Pulmonary artery endothelial cell (primary cell): ENCODE measurements at places on chromosomes 1 and 21. TPM values are rescaled to one million over a fixed set of nuclear protein-coding genes. Genes with fewer than 3 reads are reported as not detected.

The CD2 gene
- total RNA-seq, result not detected in 2 replicates

The PYHIN1 gene
- total RNA-seq, result not detected in 2 replicates

- no peak for DNase-seq
Measured at GRCh38 chr21:28089599-28090441, 902.9 kb downstream of the LTN1 start.

GRCh38 chr1:244653439-244654107 lies 647 bp downstream of the DESI2 start:
- no peak for DNase-seq

DNA sequence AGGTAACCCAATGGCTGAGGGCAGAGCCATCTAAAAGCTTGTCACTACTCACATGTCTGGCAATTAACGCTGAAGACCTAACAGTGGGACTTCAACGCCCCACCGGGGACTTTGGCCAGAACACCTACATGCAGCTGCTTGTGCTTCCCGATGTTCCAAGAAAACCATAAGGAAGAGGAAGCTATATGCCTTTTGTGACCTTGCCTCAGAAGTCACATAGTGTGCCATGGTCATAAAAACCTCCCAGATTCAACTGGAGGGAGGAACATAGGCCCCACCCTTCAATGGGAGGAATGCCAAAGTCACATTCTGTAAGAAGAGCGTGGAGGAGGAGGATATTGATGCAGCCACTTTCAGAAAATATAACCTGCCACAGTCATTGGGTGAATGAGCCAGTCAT lies 147.8 kb upstream of the MAGI3 start:
- DNase-seq, result no peak

DNA sequence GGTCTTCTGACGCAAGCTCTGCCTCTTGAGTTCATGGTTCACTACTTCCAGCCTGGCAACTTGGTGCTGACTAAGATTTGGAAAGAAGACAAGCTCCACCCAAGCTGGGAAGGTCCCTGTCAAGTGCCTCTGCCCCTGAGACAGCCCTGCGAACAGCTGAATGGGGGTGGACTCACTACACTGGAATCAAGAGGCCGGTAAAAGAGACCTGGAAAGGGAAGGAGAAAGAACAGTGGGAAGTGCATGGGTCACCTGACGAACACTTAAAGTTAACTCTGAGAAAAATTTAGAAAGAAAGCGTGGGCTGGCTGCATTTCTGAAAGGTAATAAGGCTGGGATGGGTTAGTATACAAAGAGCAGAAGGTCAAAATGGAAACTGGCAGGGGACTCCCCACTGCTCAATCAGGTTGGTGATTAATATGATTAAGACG lies 26.1 kb upstream of the ZNF496 start:
- no peak for DNase-seq

- no peak for DNase-seq
Measured at GRCh38 chr1:34277150-34277549, 100.4 kb downstream of the C1orf94 start.

DNA sequence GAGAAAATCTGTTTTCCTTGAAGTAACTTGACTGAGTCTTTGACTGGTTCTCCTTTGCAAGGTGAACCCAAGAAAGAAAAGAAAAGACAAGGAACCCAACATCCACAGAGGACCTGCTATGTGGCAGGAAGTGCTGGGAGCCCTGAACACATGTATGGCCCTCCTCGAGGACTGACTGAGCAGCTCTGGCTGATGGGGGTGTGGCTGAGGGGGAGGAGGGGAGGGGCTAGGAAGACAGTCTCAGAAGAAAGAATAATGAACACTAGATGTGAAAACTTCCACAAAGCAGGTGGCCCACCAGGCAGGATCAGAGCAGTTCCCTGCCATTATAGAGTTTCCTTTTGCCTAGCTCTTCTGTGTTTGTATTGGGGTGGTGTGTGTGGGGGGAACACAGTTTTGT lies 26.1 kb downstream of the NENF start:
- DNase-seq, result no peak

DNA sequence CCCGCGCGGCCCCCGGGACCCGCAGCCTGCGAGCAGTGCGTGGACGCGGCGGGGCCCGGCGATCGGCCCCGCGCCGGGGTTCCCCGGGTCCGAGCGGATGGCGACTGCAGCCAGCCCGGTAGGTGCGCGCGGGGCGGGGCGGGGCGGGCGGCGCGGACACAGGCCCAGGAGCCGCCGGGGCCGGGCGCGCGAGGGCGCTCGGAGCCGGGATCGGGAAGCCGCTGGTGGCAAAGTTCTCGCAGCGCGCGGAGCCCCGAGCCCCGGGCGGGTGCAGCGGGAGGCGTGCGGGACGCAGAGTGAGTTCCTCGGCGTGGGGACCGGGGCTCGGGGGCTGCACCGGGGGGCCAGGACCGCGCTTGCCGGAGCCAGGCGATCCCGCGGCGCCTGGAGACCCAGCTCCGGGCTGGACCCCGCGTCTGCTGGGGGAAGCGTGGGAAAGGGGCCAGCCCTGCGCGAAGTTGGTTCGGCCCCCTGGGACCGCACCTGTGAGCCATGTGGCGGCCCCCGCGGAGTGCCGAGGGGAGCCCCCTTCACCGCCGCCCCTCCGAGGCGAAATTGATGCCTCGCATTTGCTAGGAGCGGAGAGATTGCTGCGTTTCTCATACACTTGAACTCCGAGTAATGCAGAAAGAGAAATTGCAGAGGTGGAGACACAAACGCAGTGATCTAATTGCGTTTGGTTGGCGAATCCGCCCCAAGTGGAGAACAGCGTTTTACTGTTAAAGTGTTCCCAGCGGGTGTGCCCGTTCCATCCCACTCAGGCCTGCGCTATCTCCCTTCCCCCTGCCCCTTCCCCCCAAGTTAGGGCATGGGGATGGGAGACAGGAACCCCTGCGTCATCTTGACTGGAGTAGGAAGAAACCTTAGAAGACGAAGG lies 228.9 kb upstream of the TMEM51 start:
- DNase-seq, result no peak

The CLEC20A gene
- not detected in 2 replicates for total RNA-seq

DNA sequence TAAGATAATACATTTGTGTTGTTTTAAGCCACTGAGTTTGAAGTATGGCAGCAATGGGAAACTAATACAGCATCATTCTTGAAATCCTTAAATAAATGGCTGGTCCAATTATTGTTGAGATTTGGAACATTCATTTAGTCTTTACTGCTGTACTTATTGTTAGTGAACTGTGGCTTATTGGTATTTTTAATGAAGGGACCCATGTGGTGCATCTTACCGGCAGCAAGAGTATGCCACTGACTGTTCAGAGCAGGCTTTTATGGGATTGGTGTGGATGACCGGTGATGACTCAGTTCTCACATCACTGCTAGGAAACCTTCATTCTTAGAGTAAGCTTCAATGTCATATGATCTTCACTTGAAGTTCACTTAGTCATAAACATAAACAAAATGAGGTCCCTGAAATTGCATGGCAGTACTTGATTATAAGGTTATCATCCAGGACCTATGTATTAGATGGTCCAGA lies 31.5 kb downstream of the PRKAA2 start:
- DNase-seq, result no peak

The C1orf21 gene
- 23.8 and 26.2 TPM in 2 replicates for total RNA-seq

- no peak for DNase-seq
Measured at GRCh38 chr1:209884249-209884648, 53.8 kb upstream of the SYT14 start.

DNA sequence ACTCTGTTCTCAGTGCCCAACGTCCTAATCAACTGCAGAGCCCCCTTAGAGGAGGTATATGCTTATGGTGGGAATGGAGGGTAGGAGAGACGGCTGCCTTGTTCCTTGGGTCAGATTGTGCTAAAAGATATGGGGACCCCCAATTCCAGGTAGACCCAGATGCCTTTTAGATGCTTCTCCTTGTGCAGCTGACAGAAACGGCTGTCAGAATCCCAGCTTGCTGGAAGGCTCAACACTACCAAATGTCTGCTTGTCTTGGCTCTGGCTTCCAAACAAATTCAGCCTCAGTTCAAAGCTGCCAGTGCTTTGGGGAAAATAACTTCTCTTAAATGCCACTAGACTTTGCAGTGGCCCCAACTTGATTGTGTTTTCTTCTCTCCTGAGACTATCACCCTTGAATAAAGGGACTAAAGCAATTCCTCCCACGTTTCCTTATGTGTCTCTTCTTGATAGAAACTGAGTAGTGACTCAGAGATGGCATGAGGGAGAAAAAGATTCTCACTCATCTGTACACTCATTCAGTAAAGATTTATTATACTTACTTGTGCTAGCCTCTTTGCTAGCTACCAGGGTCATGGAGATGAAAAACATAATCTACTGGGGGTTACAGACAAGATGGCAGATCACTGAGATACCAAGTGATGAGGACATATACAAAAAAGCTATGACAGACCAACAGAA lies 3.4 kb upstream of the RNF19B start:
- DNase-seq, result no peak

The PPM1J gene
- 0.81 and 1.8 TPM in 2 replicates for total RNA-seq

DNA sequence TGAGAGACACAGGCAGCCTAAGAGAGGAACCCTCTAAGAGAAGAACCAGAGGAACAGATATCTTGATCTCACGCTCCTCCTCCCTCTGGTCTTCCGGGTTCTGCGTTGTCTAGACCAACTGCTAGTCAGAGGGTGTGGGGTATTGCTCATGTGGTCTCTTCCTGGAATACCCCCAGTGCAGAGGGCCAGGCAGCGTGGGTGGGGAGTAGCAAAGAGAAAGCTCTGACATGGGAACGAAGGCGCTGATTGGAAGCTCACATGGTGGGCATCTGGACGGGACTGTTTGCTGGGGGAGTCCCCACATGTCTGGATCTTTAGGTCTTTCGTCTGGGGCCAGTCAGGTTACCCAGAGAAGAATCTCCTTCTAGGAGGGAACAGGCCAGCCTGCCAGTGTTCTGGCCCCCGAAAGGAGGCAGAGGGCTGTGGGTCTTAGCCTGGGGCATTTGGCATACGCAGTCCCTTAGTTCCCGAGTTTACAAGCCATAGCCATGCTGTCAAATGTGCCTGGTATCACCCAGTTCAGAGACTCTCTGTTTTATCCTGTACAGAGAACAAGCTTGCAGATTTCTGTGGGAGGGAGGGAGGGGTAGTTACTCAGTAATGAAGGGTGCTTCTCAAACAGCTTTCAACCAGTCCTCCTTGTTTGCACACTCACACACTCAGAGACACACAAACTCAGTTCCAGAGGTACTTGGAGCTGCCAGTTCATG lies 18.3 kb upstream of the IL6R start:
- no peak for DNase-seq

- no peak for DNase-seq
Measured at GRCh38 chr1:151729157-151729965, 8.0 kb downstream of the RIIAD1 start.

DNA sequence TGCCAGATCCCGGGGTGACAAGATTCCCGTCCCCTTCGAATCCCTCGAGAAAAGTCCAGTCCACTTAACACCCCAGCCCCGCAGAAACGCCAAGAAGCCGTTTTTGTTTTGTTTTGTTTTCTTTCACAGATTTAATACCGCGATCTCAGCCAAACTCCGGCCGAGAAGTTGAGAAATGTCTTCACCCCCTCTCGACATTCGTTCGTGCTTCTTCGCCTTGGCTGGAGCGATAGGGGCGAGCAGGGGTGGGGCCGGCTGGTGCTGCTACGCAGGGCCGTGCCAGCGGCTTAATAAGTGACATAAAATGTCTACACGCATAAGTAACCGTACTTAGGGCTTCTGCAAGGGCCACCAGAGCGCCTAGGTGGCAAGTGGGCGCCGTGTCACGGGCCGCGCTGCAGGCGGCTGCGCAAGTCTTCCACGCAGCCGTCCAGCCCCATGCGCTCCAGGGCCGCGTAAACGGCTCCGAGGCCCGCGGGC lies 4.9 kb downstream of the TNFRSF25 start:
- DNase-seq, result no peak

DNA sequence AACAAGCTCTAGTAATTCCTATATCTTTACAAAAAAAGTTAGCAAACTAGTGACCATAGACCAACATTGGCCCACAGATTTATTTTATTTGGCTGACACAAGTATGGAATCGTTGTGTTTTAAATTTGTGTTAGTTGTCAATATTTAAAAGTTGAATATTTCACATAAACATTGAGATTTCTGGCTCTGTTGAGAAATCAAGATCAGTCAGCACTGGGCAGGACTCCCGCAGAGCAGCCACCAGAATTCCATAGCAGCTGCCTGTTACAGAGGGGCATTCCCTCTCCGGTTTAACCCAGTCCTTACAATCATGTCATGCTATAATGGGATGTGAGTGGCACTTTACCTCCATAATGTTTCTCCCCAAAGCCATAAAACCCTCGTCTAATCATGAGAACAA lies 79.2 kb upstream of the NRIP1 start:
- no peak for DNase-seq

GRCh38 chr1:227774821-227775661 lies 39.8 kb downstream of the SNAP47 start:
- no peak for DNase-seq

DNA sequence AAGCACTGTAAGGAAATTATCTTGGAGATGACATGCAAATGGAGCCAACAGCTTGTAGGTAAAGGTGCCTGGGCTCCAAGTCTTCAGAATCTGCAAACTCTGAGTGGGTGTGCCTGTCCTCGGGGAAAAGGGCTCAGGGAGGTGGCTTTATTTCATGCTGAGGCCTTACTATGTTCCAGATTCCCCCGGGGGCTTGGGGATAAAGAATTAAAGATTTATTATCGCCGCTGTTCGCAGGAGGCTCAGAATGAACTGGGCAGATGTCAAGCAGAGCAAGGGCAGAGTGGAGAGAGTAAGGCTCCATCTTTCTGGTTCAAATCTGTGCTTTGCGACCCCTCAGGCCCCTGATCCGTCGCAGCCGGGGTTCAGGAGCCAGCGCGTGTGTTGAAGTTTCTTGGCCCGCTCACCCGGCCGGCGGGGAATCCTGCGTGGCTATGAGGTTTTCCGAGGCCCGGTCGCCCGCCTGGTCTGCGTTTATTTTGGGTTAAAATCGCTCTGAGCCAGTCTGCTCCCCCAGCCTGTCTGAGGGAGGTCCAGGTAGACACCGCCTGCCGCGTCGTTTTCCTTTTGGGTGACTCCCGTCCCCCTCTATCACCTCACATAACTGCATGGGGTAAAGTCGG lies 19.5 kb downstream of the RHOU start:
- no peak for DNase-seq

GRCh38 chr1:19533626-19534025 lies 48.3 kb upstream of the CAPZB start:
- no peak for DNase-seq

The OR2L8 gene
- not detected in 2 replicates for total RNA-seq

DNA sequence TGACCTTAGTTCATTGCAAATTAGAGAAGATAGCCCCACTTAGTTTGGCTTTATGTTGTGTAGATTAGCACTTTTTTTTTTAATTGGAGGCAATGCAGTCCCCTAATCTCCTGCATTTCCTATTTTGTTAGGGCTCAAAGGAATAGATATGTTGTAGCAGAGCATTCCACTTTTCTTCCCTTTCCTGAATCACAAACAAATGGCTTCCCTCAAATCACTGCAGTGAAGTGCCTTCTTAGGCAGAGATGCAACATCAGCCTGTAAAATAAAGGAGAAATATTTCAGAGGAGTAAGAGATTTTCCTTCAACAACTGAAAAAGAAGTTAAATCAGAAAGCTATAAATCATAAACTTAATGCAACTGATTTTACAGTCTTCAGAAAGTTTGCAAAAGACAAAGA lies 271.8 kb upstream of the C1orf105 start:
- no peak for DNase-seq

GRCh38 chr1:145751491-145752037 lies 32.3 kb downstream of the CD160 start:
- no peak for DNase-seq

The CD34 gene
- total RNA-seq, result 16.9 and 26.1 TPM in 2 replicates
